Uterine smooth muscle cell (primary cell): ENCODE measurements at places on chromosomes 2 and 18. TPM values are rescaled to one million over a fixed set of nuclear protein-coding genes. Genes with fewer than 3 reads are reported as not detected.

The GAREM2 gene
- total RNA-seq, result 0.22 and 0.50 TPM in 2 replicates

The DTNA gene
- total RNA-seq, result 12.5 and 17.2 TPM in 2 replicates

The FSIP2 gene
- total RNA-seq, result 0.12 and 0.22 TPM in 2 replicates

The MATN3 gene
- total RNA-seq, result 2.8 and 2.9 TPM in 2 replicates

The ATOH8 gene
- 4.5 and 5.1 TPM in 2 replicates for total RNA-seq

The REG3A gene
- total RNA-seq, result not detected in 2 replicates

The IL1F10 gene
- total RNA-seq, result not detected in 2 replicates

The WDPCP gene
- 11.4 and 11.5 TPM in 2 replicates for total RNA-seq

The RASGRP3 gene
- total RNA-seq, result 0.62 and 2.9 TPM in 2 replicates

The OTOF gene
- total RNA-seq, result under 0.01 and 0.66 TPM in 2 replicates
